ENCODE measurements at places on chromosomes 5 and 9.

GRCh38 chr5:135487839-135488514 lies 35.8 kb upstream of the TIFAB start:
- no peak overlapping the region for H3K4me3 ChIP-seq
- no peaks in the 10 kb centered on the region for H3K27me3 ChIP-seq
- DNase-seq = no peak
- H3K4me1 ChIP-seq = peaks cover 24% of the 10 kb centered on the region
- no peaks in the 10 kb centered on the region for H3K36me3 ChIP-seq

GRCh38 chr9:124423591-124423990 lies 8.3 kb upstream of the PSMB7 start:
- no peaks in the 10 kb centered on the region for H3K4me1 ChIP-seq
- no peak overlapping the region for H3K27ac ChIP-seq
- H3K4me3 ChIP-seq = no peak overlapping the region
- no peaks in the 10 kb centered on the region for H3K27me3 ChIP-seq
- H3K36me3 ChIP-seq = no peaks in the 10 kb centered on the region
- DNase-seq = no peak

DNA sequence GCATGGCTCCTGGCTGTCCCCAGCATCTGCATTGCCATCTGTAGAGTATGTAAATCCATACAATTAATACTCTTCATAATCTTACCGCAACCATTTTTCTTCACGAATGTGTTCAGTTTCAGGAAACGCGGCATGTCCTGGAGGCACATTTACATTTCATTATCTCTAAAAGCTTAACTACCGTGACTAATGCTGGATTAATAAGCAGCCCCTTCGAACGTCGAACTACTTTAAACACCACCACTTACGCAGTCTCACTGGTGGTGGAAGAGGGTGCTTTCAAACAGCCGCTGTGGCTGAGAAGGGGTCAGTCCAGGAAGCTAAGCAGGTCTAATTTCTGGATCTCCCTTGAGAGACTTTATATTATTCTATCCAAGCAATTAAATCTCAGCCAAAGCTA lies 85.6 kb downstream of the C5orf15 start:
- no peaks in the 10 kb centered on the region for H3K4me1 ChIP-seq
- peaks cover 3% of the 10 kb centered on the region for H3K27me3 ChIP-seq
- DNase-seq = no peak
- H3K27ac ChIP-seq = no peak overlapping the region
- H3K4me3 ChIP-seq = no peak overlapping the region
- no peaks in the 10 kb centered on the region for H3K36me3 ChIP-seq

DNA sequence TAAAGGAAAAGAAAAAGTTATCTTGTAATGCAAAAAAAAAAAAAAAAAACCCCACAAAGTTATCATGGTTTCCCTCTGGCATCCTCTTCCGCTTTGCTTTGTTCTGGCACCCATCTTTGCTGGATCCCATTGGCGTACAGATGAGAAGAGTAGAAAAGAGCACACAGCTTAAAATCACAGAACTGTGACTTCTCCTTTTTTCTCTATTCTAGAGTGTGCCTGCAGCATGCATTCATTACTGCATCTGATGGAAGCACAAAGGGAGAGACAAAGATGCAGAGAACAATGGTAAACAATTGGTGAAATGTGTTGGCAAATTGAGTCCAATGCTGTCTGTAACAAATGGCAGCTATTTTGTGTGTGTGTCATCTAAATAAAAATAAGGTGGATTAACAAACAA lies 440.8 kb upstream of the PIK3R1 start:
- no peak for DNase-seq
- H3K27ac ChIP-seq = no peak overlapping the region
- H3K4me1 ChIP-seq = peaks cover 9% of the 10 kb centered on the region
- no peak overlapping the region for H3K4me3 ChIP-seq

DNA sequence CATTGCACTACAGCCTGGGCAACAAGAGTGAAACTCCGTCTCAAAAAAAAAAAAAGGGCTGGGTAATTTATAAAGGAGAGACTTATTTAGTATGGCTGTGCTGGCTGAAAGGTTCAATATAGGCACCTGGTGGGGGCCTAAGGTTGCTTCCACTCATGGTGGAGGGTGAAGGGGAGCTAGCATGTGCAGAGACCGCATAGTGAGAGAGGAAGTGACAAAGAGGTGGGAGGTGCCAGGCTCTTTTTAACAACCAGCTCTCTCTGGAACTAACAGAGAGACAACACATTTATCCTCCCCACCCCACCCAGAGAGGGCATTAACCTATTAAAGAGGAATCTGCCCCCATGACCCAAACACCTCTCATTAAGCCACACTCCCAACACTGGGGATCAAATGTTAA lies 28.9 kb upstream of the SERINC5 start:
- no peak for DNase-seq
- H3K27me3 ChIP-seq = no peaks in the 10 kb centered on the region
- H3K4me3 ChIP-seq = no peak overlapping the region

DNA sequence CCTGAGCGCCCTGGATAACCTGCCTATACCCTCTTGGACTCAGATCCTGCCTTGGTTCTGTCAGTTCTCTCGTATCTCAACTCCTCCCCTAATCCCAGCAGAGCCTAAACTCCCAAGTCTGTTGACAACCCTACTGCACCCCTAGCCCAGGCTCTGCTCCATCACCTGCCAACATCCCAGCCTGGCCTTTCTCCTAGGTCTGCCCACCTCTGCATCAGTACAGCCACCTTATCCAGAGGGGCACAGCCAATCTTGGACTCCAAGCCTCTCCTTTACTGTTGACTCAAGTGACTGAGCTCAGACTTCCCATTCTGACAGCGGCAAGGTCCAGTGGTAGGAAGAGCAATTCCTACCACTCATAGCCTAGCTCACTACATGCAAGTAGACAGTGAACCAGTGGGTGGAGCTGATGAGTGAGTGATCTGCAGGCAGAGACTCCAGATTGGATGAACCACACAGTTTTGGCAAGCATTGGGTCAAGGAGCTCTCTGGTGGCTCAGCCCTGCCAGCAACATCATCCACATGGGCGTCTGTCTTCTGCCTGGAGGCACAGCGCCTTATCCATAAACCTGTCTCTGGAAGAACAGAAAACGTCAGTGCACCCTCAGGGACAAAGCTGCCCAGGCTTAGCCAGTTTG lies 26.5 kb downstream of the TRMO start:
- peak; percentile 21 for DNase-seq
- H3K27ac ChIP-seq = no peak overlapping the region
- H3K27me3 ChIP-seq = no peaks in the 10 kb centered on the region
- no peak overlapping the region for H3K4me3 ChIP-seq
- no peaks in the 10 kb centered on the region for H3K36me3 ChIP-seq

DNA sequence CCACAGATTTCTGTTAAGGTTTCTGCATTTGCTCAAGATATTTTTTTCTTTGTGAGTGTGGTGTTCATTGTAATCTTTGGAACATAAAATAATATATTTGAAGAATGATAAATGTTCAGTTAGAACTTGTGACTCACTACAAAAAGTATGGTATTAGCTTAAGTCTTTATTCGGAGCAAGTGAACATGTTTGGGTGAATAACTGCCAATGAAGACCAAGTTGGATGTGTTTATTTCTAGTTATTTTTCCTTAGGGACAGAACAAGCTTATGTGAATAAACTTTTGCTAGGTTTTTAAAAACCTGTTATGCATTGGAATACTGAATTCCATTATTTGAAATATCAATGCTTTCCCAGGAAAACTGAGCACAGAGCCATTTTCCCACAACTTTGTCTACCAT lies 418.6 kb downstream of the SLCO4C1 start:
- no peak overlapping the region for H3K27ac ChIP-seq
- no peaks in the 10 kb centered on the region for H3K27me3 ChIP-seq
- no peaks in the 10 kb centered on the region for H3K36me3 ChIP-seq

GRCh38 chr5:74441616-74442015 lies 198.9 kb downstream of the ENC1 start:
- no peak for DNase-seq
- H3K27me3 ChIP-seq = no peaks in the 10 kb centered on the region
- H3K4me3 ChIP-seq = no peak overlapping the region
- no peaks in the 10 kb centered on the region for H3K4me1 ChIP-seq
- no peak overlapping the region for H3K27ac ChIP-seq

DNA sequence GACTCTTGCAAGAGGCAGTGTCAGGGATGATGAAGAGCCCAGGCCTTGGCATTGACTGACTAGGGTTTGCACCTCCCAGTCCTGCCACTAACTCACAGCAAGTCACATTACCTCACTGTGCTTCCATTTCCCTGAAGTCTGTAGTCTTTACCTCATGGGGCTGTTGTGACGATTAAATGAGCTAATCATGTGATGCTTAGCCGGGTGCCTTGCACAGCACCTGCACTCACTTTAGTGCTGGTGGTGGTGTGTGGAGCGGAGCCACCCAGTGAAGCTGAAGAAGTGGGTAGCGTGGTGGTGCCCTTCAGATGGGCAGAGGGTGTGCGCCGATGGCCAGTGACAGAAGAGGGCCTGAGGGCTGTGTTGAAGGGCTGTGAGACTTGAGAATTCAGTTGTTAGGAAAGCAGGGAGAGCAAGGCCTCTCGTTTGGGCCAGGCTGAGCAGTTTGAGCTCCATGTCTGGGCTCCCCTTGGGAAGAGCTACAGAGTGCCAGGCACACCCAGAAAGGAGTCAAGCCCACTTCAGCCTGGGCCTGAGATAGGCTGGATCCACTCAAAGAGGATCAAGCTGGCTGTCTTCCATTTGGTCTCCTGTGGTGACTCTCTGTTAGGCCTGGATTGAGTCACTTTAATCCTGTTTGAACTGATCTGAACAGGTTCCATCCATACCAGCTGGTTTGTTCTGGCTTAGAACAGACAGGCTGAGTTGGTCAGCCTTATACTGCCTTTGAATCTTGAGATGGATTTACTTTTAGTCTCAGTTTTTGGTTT lies 42.5 kb downstream of the RALGPS1 start:
- H3K4me3 ChIP-seq = no peak overlapping the region
- H3K27ac ChIP-seq = peak overlapping the region; percentile 72
- H3K36me3 ChIP-seq = no peaks in the 10 kb centered on the region
- peaks cover 19% of the 10 kb centered on the region for H3K4me1 ChIP-seq
- H3K27me3 ChIP-seq = no peaks in the 10 kb centered on the region

- no peaks in the 10 kb centered on the region for H3K36me3 ChIP-seq
- H3K4me1 ChIP-seq = no peaks in the 10 kb centered on the region
- no peaks in the 10 kb centered on the region for H3K27me3 ChIP-seq
- no peak for DNase-seq
- H3K27ac ChIP-seq = no peak overlapping the region
These were observed 124.2 kb upstream of the MAST4 start for GRCh38 chr5:66472010-66472409.

GRCh38 chr5:56520986-56521730 lies 288.0 kb upstream of the ANKRD55 start:
- no peaks in the 10 kb centered on the region for H3K36me3 ChIP-seq
- no peaks in the 10 kb centered on the region for H3K27me3 ChIP-seq
- no peak for DNase-seq

GRCh38 chr9:137240318-137240840 lies 708 bp upstream of the TUBB4B start:
- H3K27me3 ChIP-seq = no peaks in the 10 kb centered on the region
- H3K36me3 ChIP-seq = peaks cover 11% of the 10 kb centered on the region
- peak overlapping the region; percentile 77 for H3K4me3 ChIP-seq
- peak overlapping the region; percentile 90 for H3K27ac ChIP-seq
- DNase-seq = no peak
- H3K4me1 ChIP-seq = peaks cover 30% of the 10 kb centered on the region

DNA sequence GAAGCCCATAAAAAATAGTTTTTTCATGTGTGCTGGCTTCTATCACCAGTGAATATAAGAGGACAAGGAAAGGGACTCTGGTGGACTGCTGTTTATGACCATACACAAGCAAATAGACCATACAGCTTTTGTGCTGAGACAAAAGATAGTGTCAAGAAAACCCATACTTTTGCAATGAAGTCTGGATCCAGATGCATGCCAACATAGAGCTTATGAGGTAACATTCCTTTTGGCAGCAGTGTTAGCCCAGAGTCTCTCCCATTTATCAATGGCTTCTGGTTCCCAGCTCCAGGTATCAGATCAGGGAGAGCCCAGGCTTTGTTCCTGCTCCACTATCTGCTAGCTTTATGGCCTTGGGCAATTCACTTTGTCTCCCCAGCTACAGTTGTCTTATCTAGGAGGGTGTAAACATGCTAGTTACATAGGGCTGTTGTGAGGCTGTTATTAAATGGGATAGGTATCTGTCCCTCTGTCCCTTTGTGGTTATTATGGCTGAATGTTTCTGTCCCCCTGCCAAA lies 55.6 kb downstream of the CCDC192 start:
- H3K36me3 ChIP-seq = no peaks in the 10 kb centered on the region
- H3K27me3 ChIP-seq = no peaks in the 10 kb centered on the region
- H3K4me1 ChIP-seq = no peaks in the 10 kb centered on the region
- no peak overlapping the region for H3K4me3 ChIP-seq
- DNase-seq = no peak

- no peaks in the 10 kb centered on the region for H3K4me1 ChIP-seq
- H3K27me3 ChIP-seq = no peaks in the 10 kb centered on the region
- no peak overlapping the region for H3K27ac ChIP-seq
- DNase-seq = no peak
- H3K36me3 ChIP-seq = no peaks in the 10 kb centered on the region
These were observed 7.6 kb downstream of the SVEP1 start for GRCh38 chr9:110571801-110572483.

- no peak overlapping the region for H3K4me3 ChIP-seq
- H3K36me3 ChIP-seq = no peaks in the 10 kb centered on the region
- peaks cover 14% of the 10 kb centered on the region for H3K4me1 ChIP-seq
- no peaks in the 10 kb centered on the region for H3K27me3 ChIP-seq
- DNase-seq = peak; percentile 78
These were observed 33.2 kb upstream of the SNX2 start for GRCh38 chr5:122741681-122742080.

- no peaks in the 10 kb centered on the region for H3K4me1 ChIP-seq
- no peak overlapping the region for H3K4me3 ChIP-seq
- no peak for DNase-seq
- no peaks in the 10 kb centered on the region for H3K36me3 ChIP-seq
- no peak overlapping the region for H3K27ac ChIP-seq
These were observed 672.5 kb upstream of the RORB start for GRCh38 chr9:73824671-73825070.

GRCh38 chr5:33937017-33937706 lies 976 bp downstream of the RXFP3 start:
- no peaks in the 10 kb centered on the region for H3K36me3 ChIP-seq
- no peaks in the 10 kb centered on the region for H3K4me1 ChIP-seq
- DNase-seq = no peak
- no peak overlapping the region for H3K27ac ChIP-seq

GRCh38 chr9:88736136-88736637 lies 201.2 kb downstream of the NXNL2 start:
- no peak for DNase-seq
- no peaks in the 10 kb centered on the region for H3K27me3 ChIP-seq
- H3K4me1 ChIP-seq = peaks cover 12% of the 10 kb centered on the region
- H3K27ac ChIP-seq = no peak overlapping the region
- no peaks in the 10 kb centered on the region for H3K36me3 ChIP-seq

Measured in keratinocyte (primary cell).